Stimulated activated CD8-positive, alpha-beta memory T cell treated with anti-CD3 and anti-CD28 coated beads, Interleukin-15, amount 100 ng/mL, for 24 hours (primary cell): ENCODE measurements at places on chromosomes 3 and 15.

- DNase-seq, result no peak
Measured at GRCh38 chr3:98786364-98787006, 23.3 kb downstream of the ST3GAL6 start.

DNA sequence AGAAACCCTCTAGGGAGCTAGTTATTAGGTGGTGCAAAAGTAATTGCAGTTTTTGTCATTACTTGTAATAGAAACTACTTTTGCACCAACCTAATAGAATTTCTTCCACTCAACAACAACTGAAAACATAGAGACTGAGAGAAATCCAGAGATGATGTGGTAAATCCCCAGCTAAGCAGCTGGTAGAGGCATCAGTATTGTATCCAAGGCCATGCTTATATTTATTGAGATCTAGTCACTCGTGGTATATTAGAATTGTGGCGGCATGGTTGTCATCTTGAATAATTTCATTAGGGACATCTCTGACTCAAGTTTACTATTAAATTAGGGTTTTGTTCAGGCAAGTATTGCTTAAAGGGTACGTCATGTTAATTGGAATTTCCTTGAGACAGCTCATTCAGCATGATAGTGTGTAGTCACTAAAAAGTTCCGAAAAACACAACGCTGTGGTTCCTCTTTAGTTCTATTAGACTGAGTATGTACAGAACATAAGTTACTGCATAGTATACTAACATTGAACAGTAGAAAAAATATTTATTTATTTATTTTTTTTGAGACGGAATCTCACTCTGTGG, 35.3 kb downstream of the PAK2 start:
- DNase-seq, result no peak

- no peak for DNase-seq
Measured at GRCh38 chr15:85671156-85671555, 123.6 kb downstream of the KLHL25 start.

DNA sequence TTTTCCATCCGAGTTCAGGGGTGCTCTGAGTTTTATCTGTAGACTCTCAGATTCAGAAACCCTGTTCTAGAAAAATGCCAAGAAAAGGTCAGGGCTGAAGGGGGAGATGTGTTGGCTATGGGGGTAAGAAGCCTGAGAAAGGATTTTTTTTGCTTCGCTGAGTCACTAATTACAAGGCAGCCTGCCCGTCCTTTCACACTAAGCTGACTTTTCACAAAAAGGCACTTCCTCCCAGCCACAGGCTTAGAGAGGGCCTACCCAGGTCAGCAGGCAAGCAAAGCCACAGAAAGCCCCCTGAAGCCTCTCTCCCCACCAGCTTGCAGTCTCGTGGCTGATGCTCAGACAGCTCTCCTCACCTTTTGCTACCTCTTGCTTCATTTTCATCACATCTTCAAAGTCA, 192.6 kb upstream of the PRICKLE2 start:
- no peak for DNase-seq
